ENCODE measurements at places on chromosomes 12 and 14. TPM values are rescaled to one million over a fixed set of nuclear protein-coding genes. Genes with fewer than 3 reads are reported as not detected.

IL26 gene
- total RNA-seq, result not detected

GRCh38 chr12:80472236-80472635, 28.2 kb downstream of the PTPRQ start:
- no peak overlapping the region for H3K4me3 ChIP-seq
- H3K27ac ChIP-seq, result peak overlapping the region; percentile 60
- no peak for DNase-seq
- no peaks in the 10 kb centered on the region for H3K36me3 ChIP-seq

DNA sequence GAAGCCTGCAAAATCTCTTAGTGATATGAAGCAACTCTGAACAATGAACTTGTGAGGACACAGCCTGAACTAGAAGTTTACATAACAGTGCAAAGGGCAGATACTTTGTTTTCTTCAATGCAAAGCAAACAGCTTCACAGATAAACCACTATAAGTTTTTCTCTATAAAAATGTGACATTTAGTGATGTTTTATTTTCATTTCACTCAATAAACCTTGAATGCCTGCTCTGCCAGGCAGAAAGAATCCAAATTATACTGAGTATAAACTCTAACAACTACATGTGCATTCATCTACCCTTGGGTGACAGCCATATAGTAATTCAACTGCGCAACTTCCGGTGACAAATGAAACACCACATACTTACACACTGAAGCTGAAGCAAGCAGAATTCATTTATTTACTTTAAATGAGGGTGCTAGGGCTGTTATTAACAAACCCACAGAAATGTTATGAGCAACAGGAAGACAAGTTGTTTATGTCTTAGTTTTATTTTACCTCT, 10.3 kb downstream of the DCP1B start:
- H3K36me3 ChIP-seq, result peaks cover 20% of the 10 kb centered on the region
- no peak overlapping the region for H3K27ac ChIP-seq
- no peaks in the 10 kb centered on the region for H3K27me3 ChIP-seq
- no peak for DNase-seq
- no peaks in the 10 kb centered on the region for H3K4me1 ChIP-seq
- H3K4me3 ChIP-seq, result no peak overlapping the region

IL25 gene
- not detected for total RNA-seq

DNA sequence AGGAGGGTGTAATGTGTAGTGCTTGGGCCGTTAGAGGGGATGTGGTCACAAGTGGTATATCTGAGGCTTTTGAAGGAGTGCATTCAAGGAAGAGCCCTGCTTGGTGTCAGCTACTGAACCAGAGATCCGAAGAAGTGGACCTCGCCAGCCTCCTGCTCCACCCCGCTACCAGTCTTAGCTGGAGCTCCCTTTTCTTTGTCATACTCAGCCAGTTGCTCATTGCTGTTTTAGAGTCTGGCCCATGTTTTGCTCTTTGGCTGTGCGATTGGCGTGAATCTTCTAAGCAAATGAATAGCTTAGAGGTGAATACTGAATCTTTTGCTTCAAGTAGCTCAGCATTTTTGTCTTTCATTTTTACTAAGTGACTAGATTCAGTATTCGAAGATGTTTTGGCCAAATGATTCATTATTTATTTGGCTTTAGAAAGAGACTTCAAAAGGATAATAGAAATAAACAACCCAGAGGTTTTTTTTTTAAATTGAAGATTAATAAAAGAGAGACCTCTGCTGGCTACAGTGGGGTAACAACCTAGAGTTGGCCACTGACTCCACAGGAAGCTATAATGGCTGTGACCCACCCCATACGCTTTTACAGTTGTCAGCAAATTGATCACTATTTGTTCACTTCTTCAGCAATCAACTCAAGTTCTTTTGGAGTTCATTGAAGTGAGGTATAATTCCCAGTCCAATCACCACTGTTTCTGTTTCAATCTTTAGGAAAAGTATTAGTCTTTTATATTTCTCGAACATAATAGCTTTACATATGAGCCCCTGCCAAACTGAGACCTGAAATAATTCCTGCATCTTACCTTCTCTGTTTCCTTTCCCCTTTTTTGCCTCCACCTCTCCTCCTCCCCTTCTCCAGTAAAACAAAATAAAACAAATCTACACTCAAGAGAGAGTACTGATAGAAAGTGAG, 19.9 kb downstream of the CDKN1B start:
- H3K36me3 ChIP-seq, result no peaks in the 10 kb centered on the region
- no peaks in the 10 kb centered on the region for H3K27me3 ChIP-seq
- peaks cover 21% of the 10 kb centered on the region for H3K4me1 ChIP-seq
- no peak overlapping the region for H3K4me3 ChIP-seq
- DNase-seq, result peak; percentile 47

FGD4 gene
- total RNA-seq, result 9.0 TPM

- no peak overlapping the region for H3K27ac ChIP-seq
- peaks cover 3% of the 10 kb centered on the region for H3K36me3 ChIP-seq
- H3K4me1 ChIP-seq, result peaks cover 24% of the 10 kb centered on the region
Measured at GRCh38 chr14:69048456-69048855, 69.4 kb upstream of the ACTN1 start.

C12orf57 gene
- 245 TPM for total RNA-seq

- H3K4me1 ChIP-seq, result peaks cover 7% of the 10 kb centered on the region
- no peak for DNase-seq
- H3K27ac ChIP-seq, result no peak overlapping the region
- no peaks in the 10 kb centered on the region for H3K36me3 ChIP-seq
Measured at GRCh38 chr14:100134586-100134985, 24.9 kb downstream of the DEGS2 start.

- H3K27ac ChIP-seq, result no peak overlapping the region
- DNase-seq, result no peak
- no peaks in the 10 kb centered on the region for H3K27me3 ChIP-seq
- no peak overlapping the region for H3K4me3 ChIP-seq
- no peaks in the 10 kb centered on the region for H3K36me3 ChIP-seq
Measured at GRCh38 chr14:99326041-99326710, 54.2 kb upstream of the BCL11B start.

GRCh38 chr12:110932046-110932445, 11.7 kb upstream of the MYL2 start:
- no peak for DNase-seq
- H3K4me1 ChIP-seq, result no peaks in the 10 kb centered on the region
- no peaks in the 10 kb centered on the region for H3K36me3 ChIP-seq
- H3K27ac ChIP-seq, result no peak overlapping the region

GRCh38 chr12:113108308-113108707, 27.3 kb downstream of the RASAL1 start:
- DNase-seq, result no peak
- no peaks in the 10 kb centered on the region for H3K27me3 ChIP-seq
- H3K27ac ChIP-seq, result no peak overlapping the region
- no peak overlapping the region for H3K4me3 ChIP-seq

TCHP gene
- 19.0 TPM for total RNA-seq

- H3K27ac ChIP-seq, result no peak overlapping the region
- H3K36me3 ChIP-seq, result no peaks in the 10 kb centered on the region
- no peak for DNase-seq
- H3K4me3 ChIP-seq, result no peak overlapping the region
Measured at GRCh38 chr14:54730156-54730961, 163.4 kb downstream of the SAMD4A start.

DNA sequence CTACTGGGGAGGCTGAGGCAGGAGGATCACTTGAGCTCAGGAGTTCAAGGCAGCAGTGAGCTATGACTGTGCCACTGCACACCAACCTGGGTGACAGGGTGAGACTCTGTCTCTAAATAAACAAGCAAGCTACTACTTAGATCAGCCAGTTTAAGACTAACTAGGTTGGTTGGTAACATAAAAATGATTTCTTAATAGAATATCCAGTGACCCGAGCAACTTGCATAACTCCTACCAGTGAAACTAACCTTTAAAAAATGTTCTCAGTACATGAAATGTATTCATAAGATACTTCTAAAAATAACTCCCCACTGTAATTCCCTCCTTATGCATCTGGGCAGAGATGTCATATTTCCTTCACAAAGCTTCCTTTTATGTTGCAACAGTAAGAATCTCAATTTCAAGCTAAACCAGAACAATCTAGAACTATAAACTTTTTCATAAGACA, 15.9 kb downstream of the TAOK3 start:
- H3K27me3 ChIP-seq, result no peaks in the 10 kb centered on the region
- DNase-seq, result no peak
- H3K4me1 ChIP-seq, result peaks cover 6% of the 10 kb centered on the region
- peak overlapping the region; percentile 27 for H3K27ac ChIP-seq
- no peak overlapping the region for H3K4me3 ChIP-seq
- no peaks in the 10 kb centered on the region for H3K36me3 ChIP-seq

- no peaks in the 10 kb centered on the region for H3K4me1 ChIP-seq
- no peak for DNase-seq
- H3K36me3 ChIP-seq, result no peaks in the 10 kb centered on the region
- no peak overlapping the region for H3K4me3 ChIP-seq
- no peaks in the 10 kb centered on the region for H3K27me3 ChIP-seq
- no peak overlapping the region for H3K27ac ChIP-seq
Measured at GRCh38 chr12:117733549-117733805, 235.3 kb downstream of the KSR2 start.

GRCh38 chr12:25455696-25456095, 97.4 kb downstream of the LMNTD1 start:
- H3K27ac ChIP-seq, result no peak overlapping the region
- no peak overlapping the region for H3K4me3 ChIP-seq
- peaks cover 7% of the 10 kb centered on the region for H3K4me1 ChIP-seq
- H3K36me3 ChIP-seq, result no peaks in the 10 kb centered on the region

GRCh38 chr14:44612002-44612401, 104.9 kb upstream of the FSCB start:
- no peak overlapping the region for H3K4me3 ChIP-seq
- no peaks in the 10 kb centered on the region for H3K36me3 ChIP-seq
- H3K27ac ChIP-seq, result no peak overlapping the region
- no peaks in the 10 kb centered on the region for H3K4me1 ChIP-seq
- DNase-seq, result no peak
- no peaks in the 10 kb centered on the region for H3K27me3 ChIP-seq

GRCh38 chr12:13203034-13203922, 6.8 kb downstream of the EMP1 start:
- DNase-seq, result no peak
- H3K27ac ChIP-seq, result no peak overlapping the region
- no peaks in the 10 kb centered on the region for H3K36me3 ChIP-seq
- H3K4me3 ChIP-seq, result no peak overlapping the region
- H3K27me3 ChIP-seq, result no peaks in the 10 kb centered on the region

DNA sequence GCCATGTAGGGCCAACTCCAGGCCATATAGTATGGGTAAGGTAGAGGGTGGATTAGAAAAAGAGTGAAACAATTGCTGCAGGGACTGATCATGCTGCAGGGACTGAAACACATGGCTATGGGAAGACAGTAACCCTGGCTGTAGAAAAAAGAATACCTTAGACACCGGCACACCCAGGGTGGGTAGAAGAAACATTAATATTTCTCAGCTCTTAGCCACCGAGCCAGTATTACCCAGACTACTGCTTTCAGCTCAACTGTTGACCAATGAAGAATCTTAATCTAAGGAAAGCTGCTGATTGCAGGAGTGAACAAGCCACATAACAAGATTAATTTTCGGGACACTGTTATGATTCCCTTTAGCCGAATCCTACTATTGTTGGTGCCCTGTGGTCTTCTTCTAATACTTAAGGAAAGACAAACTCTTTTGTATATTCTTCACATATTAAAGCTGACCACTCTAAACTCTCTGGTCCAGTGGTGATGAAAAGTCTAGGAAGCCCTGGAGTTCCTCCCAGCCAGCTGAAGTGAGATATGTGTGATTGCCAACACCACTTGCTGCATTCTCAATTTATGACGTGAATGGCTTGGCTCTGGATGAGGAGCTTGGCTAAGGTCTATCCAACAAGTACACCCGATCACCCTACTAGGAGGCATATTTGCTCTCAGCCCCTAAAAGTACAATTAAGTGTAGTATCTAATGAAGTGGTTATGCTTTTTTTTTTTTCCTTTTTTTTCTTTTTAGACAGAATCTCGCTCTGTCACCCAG, 69.2 kb downstream of the NOVA1 start:
- no peak overlapping the region for H3K27ac ChIP-seq
- no peak for DNase-seq
- H3K4me3 ChIP-seq, result no peak overlapping the region
- no peaks in the 10 kb centered on the region for H3K36me3 ChIP-seq
- H3K27me3 ChIP-seq, result no peaks in the 10 kb centered on the region

DNA sequence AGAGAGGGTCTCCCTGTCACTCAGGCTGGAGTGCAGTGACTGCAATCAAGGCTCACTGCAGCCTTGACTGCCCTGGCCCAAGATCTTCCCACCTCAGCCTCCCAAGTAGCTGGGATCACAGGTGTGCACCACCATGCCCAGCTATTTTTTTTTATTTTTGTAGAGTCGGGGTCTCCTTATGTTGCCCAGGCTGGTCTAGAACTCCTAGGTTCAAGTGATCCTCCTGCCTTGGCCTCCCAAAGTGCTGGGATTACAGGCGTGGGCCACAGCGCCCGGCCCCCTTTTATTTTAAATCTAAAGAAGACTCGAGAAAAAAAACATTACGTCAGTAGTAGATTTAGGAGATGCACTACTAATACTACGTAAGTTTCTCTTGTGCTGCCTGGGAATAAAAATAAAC, 14.3 kb downstream of the FOS start:
- DNase-seq, result no peak
- H3K4me1 ChIP-seq, result no peaks in the 10 kb centered on the region
- no peak overlapping the region for H3K4me3 ChIP-seq
- no peak overlapping the region for H3K27ac ChIP-seq
- H3K36me3 ChIP-seq, result no peaks in the 10 kb centered on the region
- H3K27me3 ChIP-seq, result peaks cover 3% of the 10 kb centered on the region

- peaks cover 44% of the 10 kb centered on the region for H3K4me1 ChIP-seq
- H3K36me3 ChIP-seq, result no peaks in the 10 kb centered on the region
- DNase-seq, result peak; percentile 68
- H3K27ac ChIP-seq, result peak overlapping the region; percentile 91
- no peaks in the 10 kb centered on the region for H3K27me3 ChIP-seq
Measured at GRCh38 chr14:104676694-104677511, 12.5 kb upstream of the INF2 start.

DNA sequence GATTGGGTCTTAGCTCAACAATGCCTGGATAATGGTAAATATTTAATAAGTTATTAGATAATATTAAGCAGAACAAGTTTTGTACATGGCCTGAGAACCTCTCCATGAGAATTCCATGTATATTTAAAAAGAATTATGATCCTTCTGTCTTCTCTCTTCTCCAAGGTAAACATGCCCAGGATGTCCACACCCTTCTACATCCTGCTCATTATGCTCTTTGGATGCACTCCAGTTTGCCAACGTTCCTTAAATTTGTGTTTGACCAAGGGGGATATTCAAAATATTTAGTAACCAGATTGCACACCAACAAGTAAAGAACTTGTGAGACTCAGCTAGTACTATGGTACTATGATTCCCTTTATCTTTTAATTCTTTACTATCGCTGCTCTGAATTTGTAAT, 44.8 kb upstream of the ERGIC2 start:
- no peak overlapping the region for H3K4me3 ChIP-seq
- no peak overlapping the region for H3K27ac ChIP-seq
- no peaks in the 10 kb centered on the region for H3K27me3 ChIP-seq
- peaks cover 7% of the 10 kb centered on the region for H3K4me1 ChIP-seq
- no peak for DNase-seq

VTI1B gene
- total RNA-seq, result 34.7 TPM

FLRT2 gene
- 22.7 TPM for total RNA-seq

GRCh38 chr14:103273145-103273744, 60.8 kb upstream of the EIF5 start:
- no peaks in the 10 kb centered on the region for H3K36me3 ChIP-seq
- 0 out of 2 replicates have a peak, but pooled peaks cover 1% of the 10 kb centered on the region for H3K27me3 ChIP-seq
- no peak for DNase-seq
- no peak overlapping the region for H3K4me3 ChIP-seq

All from SJCRH30 (cell line).